ENCODE measurements at places on chromosomes 11 and 22.

DNA sequence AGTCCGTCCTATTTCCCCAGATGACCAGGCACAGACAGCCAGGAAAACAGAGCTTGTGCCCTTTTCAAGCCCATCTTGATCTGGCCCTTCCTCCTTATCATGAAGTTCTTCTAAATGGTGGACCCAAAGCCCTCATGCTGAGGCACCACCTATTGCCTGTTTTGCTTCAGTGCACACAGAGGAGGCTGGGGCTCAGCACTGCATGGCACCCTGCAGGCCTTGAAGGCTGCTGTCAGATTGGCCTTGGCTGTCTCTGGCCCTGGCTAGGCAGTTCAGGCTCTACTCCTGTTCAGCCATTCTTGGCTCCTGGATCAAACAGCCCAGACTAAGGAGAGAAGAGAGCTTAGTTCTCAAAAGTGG lies 49.2 kb downstream of the OTOG start:
- DNase-seq, result no peak

GRCh38 chr11:71118671-71119250 lies 133.6 kb downstream of the SHANK2 start:
- no peak for DNase-seq

DNA sequence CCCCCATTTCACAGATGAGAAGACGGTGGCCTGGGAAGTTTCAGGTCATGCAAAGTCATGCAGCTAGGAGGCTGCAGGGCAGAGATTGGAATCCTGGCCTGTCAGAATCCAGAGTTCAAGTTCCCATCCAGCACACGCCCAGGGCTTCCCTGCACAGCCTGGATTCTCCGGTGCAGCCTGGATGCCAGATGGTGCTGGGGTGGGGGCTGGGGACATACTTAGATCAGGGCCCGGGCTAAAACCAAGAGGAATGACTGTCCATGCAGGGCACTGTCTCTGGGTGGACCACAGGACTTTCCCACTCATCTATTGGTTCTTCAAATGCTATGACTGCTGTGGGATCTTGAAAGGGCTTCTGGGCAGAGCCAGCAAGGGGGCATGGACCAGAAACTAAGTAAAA lies 24.6 kb downstream of the LMO1 start:
- no peak for DNase-seq

GRCh38 chr22:31347251-31348008 lies 1.3 kb upstream of the PATZ1 start:
- DNase-seq, result peak; percentile 68

- DNase-seq, result peak; percentile 71
Observed at GRCh38 chr11:75576499-75576918, 14.5 kb downstream of the SERPINH1 start.

- no peak for DNase-seq
Observed at GRCh38 chr22:21659864-21660525, 5.8 kb upstream of the PPIL2 start.

GRCh38 chr11:65606876-65607613 lies 7.0 kb downstream of the MAP3K11 start:
- peak; percentile 99 for DNase-seq

DNA sequence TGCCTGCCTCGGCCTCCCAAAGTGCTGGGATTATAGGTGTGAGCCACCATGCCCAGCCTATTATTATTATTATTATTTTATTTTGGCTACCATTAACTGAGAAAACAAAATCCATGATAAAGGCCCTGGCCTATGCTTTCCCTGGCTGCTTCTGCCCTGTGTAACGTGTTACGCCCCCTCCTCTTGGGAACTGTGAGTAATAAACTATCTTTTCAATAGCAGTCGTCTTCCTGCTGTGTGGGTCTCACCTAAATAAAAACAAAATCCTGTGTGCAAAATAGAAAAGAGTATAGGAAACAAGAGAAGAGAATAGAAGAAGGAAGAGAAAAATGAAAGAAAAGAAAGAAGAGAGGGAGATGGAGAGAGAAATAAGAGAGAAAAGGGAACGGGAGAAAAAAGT lies 237.0 kb downstream of the MIAT start:
- DNase-seq, result no peak

- no peak for DNase-seq
Observed at GRCh38 chr22:27192135-27192829, 534.9 kb downstream of the MIAT start.

- DNase-seq, result peak; percentile 26
Observed at GRCh38 chr11:8339592-8340022, 75.9 kb upstream of the LMO1 start.

- DNase-seq, result no peak
Observed at GRCh38 chr11:68584991-68585524, 99.3 kb upstream of the GAL start.

DNA sequence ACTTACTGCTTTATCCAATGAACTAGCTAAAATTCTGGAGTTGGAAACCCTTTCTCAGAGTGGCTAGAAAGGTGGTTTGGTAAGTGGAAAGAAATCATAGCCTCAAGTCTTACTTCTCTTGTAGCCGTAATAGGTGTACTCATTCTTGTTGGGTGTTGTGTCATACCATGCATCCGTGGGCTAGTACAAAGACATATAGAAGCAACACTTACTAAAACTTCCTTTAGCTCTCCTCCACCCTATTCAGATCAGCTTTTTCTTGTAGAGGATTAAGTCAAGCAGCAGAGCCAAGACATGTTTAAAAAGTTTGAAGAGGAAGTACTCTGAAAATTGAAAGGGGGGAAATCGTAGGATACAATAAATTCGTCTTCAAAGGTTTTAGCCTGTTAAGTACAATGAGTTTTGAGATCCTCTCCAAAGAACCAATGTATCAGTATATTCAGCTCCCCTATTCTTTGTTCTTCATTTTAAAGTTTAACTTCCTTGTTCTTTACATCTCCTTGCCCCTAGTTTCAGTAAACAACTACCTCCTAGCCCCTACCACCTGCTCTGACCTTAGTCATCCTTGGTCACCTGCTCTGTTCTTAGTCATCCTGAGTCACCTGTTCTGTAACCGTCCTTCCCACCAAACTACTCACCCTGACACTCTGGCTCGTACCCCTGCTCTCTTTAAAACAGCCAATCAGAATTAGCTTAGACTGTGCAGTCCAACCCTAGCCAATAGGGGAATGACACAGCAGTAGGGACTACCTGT lies 62.1 kb upstream of the DEUP1 start:
- no peak for DNase-seq

DNA sequence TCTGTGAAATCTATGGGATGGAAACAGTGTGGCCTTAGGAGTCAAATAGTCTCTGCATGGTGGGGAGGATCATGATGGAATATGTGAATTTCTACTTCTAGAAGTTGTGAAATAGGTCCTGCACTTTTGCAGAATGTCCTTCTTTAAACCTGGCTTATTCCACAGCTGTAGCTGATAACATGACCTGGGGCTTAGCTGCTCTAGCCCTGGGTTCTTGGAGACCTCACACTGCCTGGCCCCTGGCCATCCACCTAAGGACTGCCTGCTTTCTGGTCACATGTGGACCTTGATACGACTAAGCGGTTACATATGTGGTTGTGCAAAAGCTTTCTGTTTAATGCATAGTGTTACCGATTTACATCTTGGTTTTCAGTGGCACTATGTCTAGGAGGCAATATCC lies 88.2 kb downstream of the SWAP70 start:
- no peak for DNase-seq

DNA sequence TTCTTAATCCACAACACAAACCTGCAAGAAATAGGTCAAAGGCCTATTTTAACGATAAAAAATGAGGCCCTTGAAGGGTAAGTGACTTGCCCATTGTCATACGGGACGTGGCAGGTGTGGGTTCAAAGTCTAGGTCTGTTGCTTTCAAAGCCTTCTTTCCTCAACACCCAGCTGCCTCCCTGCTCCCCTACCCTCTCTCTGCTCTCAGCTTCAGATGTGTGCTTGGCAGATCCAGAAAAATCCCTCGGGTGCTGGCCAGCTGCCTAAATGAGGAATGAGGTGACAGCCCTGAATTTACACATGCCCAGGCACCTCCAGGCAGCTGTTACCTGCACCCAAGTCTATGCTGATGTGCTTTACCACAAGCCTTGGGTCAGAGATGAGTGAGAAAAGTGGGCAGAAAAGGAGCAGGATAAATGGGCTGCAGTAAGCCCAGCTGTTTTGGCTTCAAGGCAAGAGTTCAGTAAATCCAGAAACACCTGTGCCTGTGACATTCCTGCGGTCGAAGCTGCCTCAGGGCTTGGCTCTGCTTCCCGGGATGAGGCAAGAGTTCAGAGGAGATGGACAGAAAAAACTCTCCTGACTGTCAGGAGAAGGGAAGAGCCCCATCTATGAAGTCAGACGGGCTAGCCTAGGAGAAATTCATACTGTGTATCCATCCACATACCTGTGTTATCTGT lies 49.9 kb upstream of the LDLRAD3 start:
- no peak for DNase-seq

DNA sequence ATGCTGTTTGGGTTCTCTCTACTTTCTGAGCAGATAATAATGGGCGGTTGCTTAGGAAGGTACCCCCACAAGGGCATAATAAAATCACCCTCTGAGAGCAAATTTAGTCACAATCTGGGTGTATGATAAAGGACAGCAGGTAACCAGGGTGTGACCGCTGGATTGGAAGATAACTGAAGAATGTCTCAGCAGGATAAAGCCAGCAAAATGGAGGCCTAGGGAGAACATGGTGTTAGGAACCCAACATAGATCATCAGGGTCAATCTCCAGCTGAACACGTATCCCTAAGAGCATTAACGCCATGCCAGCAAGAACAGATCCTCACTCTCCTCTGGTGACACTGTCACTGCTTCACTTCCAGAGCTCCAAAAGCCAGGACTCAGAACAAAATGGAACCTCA lies 64.5 kb upstream of the SCUBE2 start:
- DNase-seq, result no peak

DNA sequence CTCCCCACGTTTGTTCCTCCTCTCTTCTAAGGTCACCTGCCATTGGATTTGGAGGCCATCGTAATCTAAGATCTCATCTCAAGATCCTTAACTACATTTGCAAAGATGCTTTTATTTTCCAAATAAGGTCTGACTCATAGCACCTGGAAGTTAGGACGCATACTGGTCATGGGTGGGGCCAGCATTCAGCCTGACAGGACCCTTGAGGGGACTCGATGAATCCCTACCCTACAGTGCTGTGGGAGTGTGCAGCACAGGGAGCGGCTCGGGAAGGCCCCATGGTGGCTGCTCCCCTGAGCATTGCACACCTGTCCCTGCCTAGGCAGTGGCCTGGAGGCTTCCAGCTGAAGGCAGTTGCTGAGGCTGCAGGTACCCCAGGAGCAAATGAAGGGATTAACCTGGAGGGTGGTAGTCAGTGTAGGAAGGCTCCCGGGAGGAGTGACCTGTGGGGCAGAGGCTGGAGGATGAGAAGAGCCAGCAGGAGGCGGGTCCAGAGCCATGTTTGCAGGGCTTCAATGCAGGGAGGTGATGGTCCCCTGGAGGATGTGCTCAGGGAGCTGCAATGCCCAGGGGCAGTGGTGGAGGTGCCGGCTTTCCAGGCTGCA lies 362.2 kb downstream of the CTTN start:
- DNase-seq, result no peak

GRCh38 chr11:47570651-47571356 lies 5.4 kb downstream of the PTPMT1 start:
- no peak for DNase-seq

DNA sequence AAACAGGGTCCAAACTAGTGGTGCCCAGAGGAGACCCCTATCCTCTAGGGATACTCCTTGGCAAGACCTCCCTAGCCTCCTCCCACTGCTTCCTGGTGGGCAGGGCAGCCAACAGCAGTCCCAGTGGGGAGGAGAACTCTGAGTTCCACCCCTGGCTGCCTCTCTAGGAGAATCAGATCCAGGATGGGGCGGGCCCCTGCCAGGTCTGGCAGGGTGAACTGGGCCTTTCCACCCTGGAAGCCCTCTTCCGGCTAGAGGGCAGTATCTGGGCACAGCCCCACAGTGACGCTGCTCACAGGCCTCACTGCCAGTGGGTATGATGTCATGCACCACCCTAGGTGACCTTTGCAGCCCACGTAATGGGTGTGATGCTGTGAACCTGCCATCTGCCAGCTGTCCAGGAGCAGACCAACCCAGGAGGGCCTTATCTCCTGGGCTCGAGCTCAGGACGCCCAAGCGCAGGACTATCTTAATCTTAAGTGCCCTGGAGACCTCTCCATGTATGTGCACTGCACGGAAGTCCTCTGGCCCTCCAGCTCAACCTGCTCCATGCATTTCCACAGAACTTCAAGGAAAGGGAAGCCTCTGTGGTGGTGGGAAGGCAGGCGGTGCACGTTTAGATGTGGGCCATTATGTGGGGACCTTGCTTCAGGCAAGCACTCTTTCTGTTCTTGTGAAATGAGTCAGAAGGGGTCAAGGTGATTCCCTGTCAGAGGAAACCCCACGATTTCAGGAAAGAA lies 31.8 kb upstream of the FCHSD2 start:
- no peak for DNase-seq

DNA sequence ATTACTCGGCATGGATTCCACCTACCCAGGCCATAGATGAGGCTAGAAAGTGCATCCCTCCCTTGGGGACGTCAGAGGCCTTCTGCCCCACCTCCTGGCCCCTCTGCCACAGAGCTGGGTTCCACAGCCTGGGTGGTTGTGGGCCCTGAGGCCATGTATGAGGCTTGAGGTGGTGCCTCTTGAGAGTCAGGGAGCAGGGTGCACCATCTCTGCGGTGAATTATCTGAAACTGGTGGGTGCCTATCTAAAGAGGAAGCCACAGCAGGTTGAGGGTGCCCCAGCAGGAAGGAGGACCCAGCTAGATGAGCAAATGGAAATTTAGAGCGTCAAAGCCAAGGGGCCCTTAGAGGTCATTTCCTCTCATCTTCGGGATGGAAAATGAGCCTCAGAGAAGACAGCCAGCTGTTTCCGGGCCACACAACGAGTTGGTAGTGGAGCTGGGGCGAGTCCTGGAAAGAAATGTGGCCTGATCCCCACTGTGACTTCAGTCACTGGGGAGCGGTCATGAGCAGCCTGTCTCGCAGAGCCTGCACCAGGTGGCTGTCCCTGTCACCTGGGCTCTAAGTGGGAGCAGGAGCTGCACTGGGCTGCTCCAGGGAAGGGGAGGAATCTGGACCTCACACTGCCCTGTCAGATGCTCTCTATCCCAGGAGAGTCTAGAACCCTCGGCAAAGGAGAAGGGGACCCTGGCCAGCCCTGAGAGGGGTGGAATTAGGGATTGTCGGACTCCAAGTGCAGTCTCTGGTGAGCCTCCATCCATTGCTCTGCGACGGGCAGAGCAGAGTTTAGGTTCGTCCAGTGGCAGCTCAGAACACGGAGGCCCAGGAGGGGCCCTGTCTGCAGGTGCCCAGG lies 7.3 kb downstream of the ADORA2A start:
- DNase-seq, result no peak

DNA sequence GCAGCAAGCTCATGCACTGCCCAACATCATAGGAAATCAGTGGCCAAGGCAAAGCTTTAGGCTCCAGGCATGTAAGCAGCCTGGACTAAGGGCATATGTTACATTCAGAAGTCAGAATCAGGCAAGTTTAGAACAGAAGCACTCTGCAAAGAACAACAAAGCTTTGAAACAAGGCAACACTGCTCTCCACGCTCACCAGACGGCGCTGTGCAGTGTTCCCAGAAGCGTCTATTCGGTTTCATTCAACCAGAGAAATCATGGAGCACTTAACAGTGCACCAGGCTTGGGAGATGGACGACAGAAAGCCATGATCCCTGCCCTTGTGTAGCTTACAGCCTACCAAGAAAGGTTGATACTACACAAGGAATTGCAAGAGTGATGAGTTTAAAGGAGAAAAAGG lies 555.8 kb downstream of the BUD13 start:
- peak; percentile 54 for DNase-seq

- no peak for DNase-seq
Observed at GRCh38 chr11:79439410-79439885, 1.4 kb downstream of the TENM4 start.
